ENCODE measurements at places on chromosomes 13 and 19.

DNA sequence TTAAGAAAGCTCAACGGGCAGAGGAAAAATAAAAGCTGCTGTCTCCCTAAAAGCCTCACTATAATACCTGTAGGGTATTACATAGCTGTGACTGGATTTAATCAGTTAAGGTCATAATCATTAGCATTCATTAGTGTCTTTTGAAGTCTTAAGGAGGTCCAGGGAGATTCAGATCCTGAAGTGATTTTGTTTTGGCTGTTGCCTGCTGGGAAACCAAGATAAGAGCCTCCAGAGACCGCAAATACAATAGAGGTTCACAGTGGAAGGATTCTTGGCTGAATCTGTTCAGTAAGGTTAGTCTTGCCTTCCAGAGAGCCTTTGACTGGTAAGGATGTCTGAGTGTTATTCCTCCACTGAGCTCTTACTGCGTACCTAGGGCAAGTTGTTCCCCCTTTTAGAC lies 54.0 kb upstream of the TNFRSF19 start:
- DNase-seq, result no peak

GRCh38 chr19:54331626-54332025 lies 7.3 kb downstream of the LILRA4 start:
- DNase-seq, result no peak

DNA sequence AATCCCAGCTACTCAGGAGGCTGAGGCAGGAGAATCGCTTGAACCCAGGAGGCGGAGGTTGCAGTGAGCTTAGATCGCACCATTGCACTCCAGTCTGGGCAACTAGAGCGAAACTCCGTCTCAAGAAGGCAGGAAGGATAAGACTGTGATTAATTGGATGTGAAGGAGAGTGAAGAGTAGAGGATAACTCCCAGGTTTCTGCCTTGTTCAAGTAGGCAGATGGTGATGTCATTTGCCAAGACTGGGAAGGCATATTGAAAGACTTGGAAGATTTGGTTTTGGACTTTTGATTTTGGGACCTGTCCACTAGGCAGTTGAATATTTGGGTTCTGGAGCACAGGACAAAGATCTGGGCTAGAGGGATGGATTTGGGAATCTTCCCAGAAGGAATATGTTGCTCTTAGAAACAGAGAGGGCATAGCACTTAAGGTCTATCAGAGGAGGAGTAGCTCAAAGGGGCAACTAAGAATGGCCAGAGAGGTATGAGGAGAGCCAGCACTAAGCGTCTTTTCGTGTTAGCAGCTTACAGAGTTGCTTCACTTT lies 20.0 kb downstream of the GARRE1 start:
- DNase-seq, result no peak

DNA sequence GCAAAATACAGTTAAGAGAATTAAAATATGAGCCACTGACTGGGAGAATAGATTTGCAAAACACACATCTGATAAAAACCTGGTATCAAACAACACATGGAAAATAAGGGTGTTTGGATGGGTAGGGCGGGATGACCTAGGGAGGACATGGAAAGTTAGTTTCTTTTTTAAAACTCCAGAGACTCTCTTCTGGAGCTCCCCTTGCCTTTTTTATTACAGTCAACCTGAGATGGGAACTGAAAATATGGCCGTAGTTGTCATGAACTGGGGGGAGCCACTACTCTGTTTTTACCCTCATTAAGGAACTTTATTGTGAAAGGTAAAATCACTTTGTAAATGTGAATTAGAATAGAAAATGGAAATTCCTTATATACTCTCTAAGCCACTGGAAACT lies 113.0 kb downstream of the ATP11A start:
- DNase-seq, result no peak

GRCh38 chr19:13819238-13819637 lies 24.0 kb downstream of the ZSWIM4 start:
- DNase-seq, result no peak

All from BJ (cell line).